ENCODE measurements at places on chromosomes 4 and X.

DNA sequence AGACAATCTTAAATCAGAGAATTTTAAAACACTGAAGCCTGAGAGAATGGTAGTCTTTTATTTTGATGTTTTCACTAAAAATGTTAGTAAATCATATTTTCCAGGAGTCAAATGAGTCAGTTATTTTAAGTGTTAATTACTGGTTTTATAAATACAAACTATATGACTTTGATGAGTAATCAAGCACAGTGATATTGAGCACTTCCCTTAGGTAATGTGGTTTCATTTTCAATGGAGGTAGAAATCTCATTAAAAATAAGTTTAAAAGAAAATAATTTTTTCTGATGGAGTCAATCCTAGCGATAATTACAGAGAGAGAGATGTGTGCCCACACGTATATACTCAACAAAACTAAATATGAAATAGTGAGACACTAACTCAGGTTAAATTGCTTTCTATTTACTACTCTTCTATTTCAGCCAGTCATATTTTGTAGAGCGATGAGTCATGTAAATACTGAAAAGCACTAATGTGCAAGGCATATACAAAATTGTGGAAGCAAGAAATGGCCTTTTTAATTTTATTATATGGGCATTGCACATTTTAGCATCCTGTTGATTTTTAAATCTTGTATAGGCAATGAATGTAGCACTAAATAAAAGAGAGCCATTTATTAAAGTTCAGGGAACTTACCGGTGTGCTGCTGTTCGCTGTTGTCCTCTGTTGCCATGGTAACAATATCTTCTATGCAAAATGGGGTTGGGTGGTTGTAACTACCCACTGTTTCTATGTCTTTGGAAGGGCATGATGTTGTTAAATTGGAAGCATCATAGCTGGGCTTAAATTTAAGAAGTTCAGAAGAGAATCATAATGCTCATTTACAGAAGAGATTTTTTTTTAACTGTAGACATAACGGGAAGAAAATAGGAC, 513.7 kb downstream of the TLL1 start:
- DNase-seq: no peak

GRCh38 chr4:148986951-148987350, 544.7 kb upstream of the NR3C2 start:
- DNase-seq: no peak

GRCh38 chr4:96295143-96295741, 455.3 kb downstream of the PDHA2 start:
- DNase-seq: no peak

DNA sequence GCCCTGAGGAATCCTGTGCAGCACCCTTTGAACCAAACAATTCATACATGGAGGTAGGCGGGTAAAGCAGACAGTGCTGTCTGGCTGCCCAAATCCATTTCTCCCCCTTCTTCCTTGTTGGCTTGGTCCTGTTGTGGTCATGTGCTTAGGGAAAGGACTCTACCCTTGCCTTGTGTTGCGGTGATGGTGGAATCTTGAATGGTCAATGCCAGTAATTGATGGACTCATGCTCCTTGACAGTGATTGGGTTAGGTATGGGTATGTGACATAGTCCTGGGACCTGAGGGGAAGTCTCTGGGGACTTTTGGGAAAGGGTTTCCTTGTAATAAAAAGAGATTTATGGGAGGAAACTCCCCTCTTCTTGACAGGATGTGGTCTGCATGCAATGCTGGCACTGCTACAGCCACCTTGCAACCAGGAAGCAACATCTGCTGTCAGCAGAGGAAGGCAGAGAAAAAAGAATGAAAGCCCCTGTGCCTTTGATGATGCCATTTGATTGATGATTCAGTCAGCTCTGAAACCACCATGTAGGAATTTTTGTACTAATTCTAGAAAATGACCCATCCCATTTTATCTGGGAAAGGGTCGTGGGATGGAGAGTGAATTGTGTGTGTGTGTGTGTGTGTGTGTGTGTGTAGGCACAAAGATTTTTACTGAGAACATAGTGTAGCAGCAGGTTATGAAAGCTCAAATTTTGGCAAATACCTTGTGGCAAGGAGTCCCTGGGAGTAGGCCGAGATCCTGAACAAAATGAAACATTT, 30.0 kb upstream of the HUWE1 start:
- no peak for DNase-seq

DNA sequence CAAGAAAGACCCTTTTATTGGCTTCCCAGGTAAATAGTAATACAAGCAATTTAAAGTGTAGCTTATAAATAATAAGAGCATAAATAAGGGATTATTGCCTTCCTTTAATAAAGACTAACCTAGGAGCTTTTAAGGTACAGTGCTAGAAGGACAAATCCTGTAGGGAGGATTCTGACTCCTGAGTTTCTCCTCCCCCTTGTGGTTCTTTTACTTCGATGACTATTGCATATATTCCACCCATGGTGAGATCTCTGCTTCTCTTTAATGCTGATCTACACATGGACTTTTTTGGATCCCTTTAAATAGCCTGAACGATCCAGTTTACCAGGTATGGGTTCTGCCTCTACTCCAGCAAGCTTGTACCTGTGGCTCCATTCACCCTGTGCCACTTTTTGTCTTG, 2.5 kb downstream of the GALNT7 start:
- no peak for DNase-seq

DNA sequence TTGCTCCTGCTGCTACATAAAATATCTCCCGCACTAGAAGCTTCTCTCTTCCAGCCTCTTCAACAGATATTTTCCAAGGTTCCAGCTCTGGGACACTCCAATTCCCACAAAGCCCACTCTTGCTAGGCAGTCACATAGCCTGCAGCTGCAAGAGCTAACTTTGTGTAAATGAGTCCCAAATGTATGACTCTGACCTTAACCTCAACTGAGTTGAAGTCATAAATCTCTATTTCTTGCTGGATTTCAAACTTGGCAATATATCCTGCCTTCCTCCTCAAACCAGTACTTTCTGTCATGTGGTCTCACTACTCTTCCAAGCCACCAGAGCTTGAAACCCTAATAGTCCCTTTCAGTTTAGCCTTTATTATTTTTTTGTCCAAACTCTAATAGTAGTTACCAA, 315.4 kb upstream of the GRIA3 start:
- DNase-seq: no peak
